ENCODE measurements at places on chromosomes 12 and 14.

GRCh38 chr12:31899109-31899508, 60.1 kb upstream of the RESF1 start:
- DNase-seq = no peak

DNA sequence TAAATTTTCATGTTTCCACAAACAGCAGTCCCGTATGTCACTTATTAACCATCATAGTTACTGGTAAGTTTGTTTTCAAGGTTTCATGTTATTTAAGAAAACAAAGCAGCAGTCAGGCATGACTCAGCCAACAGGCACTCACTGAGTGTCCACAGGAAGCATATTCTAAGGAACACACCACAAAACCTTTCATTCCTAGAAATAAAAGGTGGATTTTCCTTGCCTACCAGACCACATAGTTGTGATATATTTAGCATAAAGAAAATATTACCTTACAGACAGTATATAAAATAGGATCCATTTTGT, 143.3 kb upstream of the AVPR1A start:
- no peak for DNase-seq

- no peak for DNase-seq
Observed at GRCh38 chr14:50882932-50883826, 11.3 kb downstream of the ABHD12B start.

GRCh38 chr14:85042301-85042700, 487.6 kb upstream of the FLRT2 start:
- no peak for DNase-seq

GRCh38 chr12:66739940-66740651, 61.2 kb upstream of the GRIP1 start:
- DNase-seq = no peak

DNA sequence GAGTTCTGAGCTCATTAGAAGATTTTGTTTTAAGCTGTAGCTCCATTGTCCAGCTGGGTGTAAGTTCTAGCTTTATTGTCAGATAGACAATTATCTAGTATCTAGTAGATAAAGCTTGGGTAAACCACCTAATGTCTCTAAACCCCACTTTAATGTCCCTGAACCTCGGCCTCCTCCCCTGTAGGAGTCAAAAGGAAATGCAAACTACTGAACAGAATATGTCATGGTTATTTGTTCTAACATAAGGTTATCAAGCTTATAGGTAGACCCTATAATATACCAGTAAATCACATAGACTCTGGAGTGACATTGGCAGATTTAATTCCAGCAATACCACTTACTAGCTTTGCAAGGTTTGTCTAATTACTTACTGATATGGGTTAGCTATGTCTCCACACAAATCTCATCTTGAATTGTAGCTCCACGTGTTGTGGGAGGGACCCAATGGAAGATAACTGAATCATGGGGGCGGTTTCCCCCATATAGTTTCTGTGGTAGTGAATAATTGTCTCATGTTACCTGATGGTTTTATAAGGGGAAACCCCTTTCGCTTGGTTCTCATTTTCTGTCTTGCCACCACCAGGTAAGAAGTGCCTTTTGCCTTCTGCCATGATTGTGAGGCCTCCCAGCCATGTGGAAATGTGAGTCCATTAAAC, 29.4 kb downstream of the BCAT1 start:
- no peak for DNase-seq

GRCh38 chr12:62434494-62435302, 31.9 kb upstream of the MON2 start:
- DNase-seq = no peak

Measured in CD4-positive, alpha-beta T cell treated with Interleukin-12 subunit alpha and Interleukin-12 subunit beta, for 1 hour (primary cell).